ENCODE measurements at places on chromosomes 16 and 17.

DNA sequence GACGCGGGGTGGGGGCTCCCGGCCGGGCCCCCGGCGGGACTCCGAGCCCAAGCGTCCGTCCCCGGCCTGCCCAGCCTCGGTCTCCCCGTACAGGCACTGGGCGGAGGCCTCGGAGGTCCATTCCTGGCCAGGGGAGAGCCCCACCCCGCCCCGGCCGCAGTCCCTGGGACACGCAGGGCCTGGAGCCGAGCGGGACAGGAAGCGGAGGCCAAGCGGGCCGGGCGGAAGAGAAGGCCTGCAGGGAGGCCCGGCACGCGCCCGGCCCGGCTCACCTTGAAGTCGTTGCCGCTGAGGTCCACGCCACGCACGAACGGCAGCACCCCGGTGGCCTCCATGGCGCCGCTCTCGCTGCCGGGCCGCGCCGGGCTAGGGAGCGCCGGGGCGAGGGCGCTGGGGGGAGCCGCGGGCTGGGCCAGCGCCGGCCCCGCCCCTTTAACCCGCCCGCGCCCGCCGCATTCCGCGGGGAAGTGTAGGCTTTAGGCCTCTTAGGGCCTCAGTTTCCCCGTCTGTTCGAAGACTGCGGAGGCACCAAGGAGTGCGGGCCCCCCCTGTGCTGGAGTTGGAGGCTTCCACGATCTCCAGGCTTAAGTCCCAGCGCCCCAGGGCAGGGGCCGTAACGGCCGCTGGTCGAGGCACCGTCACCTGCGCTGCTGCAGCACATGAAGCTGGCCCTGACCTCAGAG lies at the start of gene FLII:
Gene FLII, minus strand, starts transcription at position 383 of the 683 bp plus-strand sequence. Its CDS starts 48 bp downstream, at position 335.
- peak; percentile 33 for DNase-seq

DNA sequence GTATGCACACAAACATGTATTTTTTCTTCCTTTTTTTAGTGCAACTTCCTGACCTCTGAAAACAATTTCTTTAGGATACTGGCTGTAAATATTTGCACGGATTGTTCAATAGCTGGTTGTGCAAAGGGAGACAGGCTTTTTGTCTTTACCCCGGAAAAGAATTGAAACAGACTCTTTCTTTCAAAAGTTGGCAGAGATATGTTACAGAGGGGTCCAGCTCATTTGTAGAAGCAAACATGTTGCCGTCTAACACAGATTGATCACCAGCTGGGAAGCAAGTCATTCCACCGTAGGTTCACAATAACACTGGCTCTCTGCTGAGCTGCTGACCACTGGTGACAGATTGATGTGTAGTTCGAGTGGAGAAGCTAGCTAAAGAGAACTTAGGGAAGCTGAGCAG lies 130.9 kb downstream of the STX8 start:
- DNase-seq: no peak

- no peak for DNase-seq
Observed at GRCh38 chr17:21027031-21027430, 15.8 kb downstream of the USP22 start.

GRCh38 chr17:76510831-76511244 lies 9.6 kb upstream of the RHBDF2 start:
- no peak for DNase-seq

DNA sequence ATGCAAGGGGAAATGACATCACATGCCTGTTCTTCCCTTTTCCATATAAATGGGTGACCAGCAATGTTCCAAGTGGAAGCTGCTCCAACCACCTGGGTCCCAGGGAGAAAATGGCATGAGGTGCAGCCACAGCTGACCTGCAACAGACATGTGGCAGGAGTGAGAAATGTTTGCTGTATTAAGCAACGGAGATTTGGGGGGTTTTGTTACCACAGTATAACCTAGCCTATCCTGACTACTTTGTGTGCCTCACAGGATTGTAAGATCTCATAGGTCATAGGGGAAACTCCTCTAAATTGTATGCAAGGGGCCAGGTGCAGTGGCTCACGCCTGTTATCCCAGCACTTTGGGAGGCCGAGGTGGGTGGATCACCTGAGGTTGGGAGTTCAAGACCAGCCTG lies 12.0 kb downstream of the CDIPT start:
- no peak for DNase-seq

DNA sequence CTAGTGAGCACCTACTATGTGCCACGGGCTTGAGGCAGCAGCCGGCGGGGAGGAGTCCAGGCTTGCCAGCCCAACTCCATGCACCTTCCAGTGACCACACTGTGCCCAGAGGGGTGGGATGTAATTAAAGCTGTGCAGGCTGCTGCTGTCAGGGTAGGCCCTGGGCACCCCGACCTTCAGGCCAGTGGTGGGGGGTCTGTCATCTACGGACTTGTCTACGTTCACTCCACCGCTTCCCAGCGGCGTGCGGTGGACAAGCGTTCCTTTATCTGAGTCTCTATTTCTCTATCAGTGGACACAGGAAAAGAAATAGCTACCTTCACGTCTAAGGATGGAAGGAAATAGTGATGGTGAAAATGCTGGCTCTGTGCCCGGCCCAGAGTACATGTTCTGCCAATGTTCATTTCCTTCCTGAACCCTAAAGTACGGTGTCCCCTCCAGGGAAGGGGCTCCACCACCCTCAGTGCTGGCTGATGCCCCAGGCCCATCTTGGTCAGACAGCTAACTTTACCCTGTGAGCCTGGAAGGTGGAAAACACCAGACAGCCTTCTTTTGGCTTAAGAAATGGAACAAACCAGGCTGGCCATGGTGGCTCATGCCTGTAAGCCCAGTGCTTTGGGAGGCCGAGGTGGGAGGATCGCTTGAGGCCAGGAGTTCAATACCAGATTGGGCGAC lies 135.2 kb downstream of the SDK2 start:
- no peak for DNase-seq

- no peak for DNase-seq
Observed at GRCh38 chr17:63598281-63598680, 2.4 kb upstream of the TACO1 start.

GRCh38 chr17:45312477-45313420 lies 4.1 kb downstream of the MAP3K14 start:
- no peak for DNase-seq

GRCh38 chr17:58870747-58871146 lies 115.1 kb downstream of the PPM1E start:
- DNase-seq: no peak

DNA sequence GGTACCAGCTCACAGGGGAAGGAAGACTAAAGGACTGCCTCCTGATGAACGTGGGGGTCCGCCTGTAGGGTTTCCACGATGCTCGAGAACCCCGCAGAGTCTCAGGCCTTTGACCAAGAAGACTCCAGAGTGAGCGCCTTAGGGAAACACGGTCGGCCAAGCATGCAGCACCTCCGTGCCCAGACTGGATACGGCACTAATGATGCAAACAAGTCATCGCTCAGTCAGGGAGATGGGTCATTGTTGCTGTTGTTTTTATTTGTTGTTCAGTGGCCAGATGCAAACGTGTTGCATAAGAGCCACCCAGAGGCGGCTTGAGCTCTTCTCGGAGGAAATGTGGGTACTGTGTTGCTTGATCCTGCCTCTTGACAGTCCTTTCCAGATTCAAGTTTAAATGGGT lies 19.3 kb upstream of the RBFOX3 start:
- no peak for DNase-seq

DNA sequence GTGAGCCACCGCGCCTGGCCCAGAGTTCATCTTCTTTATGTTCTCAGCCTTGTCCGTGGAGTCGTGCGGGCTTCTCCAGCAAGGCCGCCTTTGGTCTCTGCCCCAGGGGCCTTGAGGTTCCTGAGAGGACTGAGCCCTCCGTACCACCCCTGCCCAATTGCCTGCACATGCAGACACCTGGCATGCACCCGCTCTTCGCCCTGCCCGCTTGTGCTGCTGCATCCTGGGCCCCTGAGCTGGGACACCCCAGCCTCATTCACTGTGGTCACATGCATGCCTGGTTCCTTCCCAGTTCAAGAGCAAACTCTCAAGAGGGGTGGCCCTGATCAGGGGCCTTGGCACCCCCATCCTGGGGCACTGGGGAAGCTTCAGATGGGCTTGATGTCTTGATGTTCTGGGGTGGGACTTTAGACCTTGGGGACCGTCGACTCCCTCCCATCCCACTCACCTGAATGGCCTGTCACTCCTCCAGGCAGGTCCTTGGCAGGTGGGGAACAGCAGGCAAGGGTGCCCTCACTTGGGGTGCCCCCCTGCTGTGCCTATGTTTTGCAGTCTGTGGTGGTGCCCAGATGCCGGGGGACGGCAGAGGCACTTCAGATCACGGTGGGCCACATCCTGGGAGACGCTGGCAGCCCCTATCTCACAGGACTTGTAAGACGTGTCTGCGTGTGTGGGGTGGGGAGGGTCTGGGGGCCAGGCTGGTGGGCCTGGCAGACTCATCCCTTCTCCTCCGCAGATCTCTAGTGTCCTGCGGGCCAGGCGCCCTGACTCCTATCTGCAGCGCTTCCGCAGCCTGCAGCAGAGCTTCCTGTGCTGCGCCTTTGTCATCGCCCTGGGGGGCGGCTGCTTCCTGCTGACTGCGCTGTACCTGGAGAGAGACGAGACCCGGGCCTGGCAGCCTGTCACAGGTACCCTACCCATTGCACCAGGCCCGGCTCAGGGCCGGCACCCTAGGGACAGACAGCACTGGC lies 12.7 kb upstream of the SPNS2 start:
- no peak for DNase-seq

DNA sequence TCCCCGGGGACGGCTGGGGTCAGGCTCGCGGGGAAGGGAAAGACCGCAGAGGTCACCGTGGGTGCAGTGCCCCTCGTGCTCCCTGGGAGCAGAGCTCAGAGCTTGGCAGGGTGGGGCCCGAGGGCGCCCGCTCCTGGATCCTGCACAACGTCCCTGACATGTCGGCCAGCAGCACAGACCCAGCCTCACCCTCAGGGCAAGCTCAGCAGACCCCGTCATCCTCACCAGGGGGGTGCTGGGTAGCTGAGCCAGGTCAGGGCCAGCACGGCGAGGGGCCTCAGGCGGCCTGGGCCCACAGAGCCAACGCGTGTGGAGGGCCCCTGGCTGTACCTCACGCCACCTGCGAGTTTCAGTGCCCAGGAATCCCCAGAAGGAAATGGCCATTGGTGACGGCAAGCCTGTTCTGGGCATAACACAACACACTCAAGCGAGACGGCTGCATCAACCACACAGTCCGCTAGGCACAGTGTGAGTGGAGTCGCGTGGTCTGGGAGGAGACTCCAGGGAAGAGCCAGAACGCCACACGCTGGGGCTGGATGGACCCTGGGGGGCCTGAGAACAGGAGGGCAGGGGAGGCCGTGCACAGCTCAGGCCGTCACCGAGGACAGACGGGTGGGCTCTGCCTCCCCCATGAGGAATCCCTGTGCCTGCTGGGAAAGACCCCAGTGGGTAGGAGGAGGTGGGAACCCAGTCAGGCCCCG lies 60.3 kb downstream of the ZNF778 start:
- no peak for DNase-seq

DNA sequence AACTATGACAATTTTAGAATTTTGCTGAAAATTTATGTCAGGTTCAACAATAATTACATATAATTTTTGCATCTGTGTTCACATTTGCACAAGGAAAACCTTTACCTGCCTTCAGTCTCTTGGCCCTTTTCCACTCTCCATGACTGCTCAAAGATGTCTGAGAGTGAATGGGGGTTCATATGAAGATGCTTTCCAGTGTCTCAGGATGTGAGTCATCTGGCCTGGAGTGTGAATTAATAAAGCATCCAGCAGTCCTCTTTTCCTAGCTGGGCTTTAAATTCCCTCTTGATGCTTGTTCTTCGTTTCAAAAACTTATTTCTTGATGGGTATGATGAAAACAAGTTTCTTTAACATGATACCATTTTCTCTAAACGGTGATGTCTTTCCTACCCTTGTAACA lies 99.9 kb downstream of the CDK5R1 start:
- no peak for DNase-seq

GRCh38 chr16:86258713-86259112 lies 251.6 kb upstream of the FOXF1 start:
- no peak for DNase-seq

DNA sequence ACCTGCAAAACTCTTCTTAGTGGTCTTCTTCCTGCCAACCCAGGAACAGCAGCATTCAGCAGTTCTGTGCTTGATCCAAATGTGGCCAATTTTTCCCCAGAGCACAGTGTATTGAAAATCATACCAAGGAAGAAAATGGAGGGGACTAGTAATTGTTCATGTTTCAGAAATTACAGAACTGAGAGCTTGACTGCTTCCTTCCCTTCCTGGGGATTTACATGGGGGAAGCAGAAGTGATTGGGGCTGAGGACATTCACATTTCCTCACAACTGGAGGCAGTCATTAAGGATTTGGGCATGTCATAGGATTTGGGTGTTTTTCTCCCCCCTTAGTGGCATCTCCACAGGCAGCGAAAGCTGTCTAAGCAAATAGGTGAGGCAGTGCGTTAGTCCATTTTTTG lies 19.7 kb downstream of the CIITA start:
- no peak for DNase-seq

DNA sequence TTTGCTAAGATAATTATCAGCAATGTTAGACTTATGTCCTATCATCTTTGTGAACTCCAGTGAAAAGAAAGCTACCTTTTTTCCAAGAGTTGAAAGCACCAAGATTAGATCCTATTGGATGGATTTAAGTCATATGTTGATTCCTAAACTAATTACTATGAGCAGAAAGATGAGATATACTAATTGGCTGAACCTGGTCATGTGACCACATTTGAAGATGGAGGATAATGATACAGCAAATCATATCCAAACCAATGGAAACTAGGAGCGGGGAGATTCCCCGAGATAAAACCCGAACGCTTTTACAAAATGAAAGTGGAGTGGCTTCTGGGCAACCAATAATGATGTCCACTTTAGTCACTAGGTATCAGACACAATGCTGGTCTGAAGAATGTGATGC lies 1060.2 kb upstream of the EEF2KMT start:
- DNase-seq: no peak

DNA sequence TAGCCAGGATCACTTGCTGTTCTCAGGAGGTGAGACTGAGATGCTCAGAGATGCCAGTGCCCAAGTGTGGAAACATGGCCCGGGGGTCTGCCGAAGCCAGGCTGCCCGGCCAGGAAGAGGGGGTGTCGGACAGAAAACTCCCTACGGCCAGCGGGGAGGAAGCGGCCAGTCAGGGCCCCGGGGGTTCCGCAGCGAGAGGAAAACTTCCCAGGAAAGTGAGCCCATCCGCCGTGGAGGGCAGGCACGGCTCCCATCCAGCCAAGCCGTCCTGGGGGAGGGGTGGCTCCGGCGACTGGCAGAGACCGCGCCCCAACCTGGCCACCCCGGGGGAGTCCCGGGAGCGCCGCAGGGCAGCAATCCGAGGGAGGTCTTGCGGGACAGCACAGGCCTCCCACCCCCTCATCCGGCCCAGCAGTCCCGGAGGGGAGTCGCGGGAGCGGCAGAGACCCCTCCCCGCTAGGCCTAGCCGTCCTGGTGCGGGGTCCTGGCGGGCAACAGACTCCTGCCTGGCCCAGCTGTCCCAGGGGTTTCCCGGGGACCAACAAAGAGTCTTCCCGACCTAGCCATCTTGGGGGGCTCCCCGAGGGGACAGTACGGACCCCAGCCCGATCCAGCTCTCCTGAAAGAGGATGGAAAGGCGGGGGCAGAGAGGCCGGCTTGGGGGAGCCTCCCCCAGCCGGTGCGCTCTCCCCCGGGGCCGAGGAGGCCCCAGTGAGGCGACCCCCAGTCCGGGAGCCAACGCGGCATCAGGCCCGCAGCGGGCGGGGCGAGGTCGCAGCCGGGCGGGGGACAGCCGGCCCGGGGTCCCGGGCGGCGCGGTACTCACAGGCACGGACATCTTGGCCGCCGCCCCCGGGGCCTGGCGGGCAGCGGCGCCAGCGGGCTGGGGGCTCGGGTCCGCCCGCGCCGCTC lies 13.8 kb upstream of the BCAR1 start:
- no peak for DNase-seq
